ENCODE measurements at places on chromosomes 16 and 17.

DNA sequence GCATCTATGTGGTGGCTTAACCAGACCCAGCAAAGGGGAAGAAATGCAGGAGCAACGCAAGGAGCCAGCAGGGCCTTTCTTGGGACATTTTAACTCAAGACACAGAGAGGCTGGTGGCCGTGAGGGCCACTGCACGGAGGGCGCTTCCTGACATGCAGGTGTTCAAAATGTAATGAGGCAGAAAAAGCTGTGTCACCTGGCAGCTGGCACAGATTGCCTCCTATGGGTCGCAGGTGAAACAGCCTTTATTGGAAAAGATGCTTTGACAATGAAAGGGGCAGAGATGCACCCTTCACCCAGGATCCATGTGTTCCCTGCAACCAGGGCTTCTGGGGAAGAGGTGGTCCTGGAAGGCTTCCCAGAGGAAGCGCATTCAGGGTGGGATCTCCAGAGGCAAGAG lies 219.3 kb downstream of the XYLT1 start:
- DNase-seq, result no peak

GRCh38 chr16:14456793-14457481 lies 173.1 kb downstream of the PARN start:
- no peak for DNase-seq

GRCh38 chr17:83147280-83147679 lies 67.9 kb downstream of the METRNL start:
- no peak for DNase-seq

DNA sequence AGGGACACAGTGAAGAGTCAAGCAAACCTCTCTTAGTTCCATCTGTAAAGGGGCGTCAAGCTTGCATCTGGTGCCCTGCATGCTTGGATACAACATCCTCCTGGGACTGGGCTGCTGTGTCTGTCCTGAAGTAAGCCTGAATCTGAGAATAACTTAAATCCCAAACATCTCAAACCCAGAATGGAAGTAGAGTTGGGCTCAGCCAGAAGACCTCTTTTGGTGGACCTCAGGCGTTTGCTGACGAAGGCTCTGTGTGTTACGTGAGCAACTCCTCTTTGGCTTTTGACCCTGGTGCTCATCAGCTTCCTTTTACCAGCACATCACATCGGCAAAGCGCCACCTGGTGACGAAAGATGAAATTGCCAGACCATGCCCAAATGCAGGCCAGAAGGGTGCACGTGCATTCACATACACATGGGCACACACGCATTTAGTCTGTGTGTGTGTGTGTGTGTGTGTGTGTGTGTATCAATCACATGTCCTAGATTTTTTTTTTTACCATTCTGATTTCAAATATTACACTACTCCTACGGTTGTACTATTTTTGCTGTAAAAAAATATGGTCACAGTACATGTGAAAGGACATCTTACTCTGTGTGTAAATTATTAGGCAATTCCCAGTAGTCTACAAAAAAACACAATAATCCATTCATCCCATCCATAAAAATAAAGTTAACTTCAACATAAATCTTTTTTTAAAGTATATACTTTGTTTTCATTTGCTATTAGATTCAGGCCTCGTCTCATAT lies 41.1 kb upstream of the FOXJ1 start:
- DNase-seq, result peak; percentile 93

- DNase-seq, result no peak
Observed at GRCh38 chr17:77811521-77811920, 147.0 kb upstream of the TNRC6C start.

DNA sequence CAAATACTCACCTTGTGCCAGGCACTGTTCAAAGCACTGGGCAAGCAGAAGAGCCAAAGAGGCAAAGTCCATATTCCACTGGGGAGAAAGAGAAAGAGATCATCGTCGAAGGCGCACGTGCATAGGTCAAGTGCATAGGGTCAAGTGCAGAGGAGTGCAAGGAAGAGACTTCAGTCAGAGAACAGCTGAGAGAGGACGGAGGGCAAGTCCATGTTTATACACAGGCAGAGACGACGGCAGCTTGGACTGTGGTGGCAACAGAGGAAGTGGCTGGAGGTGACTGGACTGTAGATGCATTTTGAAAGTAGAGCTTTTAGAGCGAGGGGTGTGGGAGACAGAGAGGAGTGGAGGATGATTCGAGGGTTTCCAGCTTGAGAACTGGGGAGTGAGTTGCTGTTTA lies 74.7 kb upstream of the SDK2 start:
- no peak for DNase-seq

DNA sequence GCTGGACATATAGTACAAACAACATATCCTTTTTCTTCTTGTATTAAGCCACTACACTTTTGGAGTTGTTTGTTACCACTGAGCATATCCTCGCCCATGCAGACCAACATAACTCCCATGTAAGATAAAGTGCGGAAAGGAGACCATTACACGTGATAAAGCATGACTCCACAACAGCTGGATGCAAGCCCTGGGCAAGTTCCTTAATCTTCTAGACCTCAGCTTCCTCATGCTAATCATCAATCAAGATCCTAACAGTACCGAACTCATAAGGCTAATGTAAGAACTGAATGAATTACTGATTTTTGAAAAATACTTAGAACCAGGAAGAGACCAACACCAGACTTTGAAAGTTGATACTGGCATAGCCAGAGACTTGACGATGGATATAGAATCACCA lies 47.0 kb upstream of the GSG1L start:
- no peak for DNase-seq

- DNase-seq, result no peak
Observed at GRCh38 chr16:9113707-9114106, 22.3 kb downstream of the HAPSTR1 start.

- no peak for DNase-seq
Observed at GRCh38 chr17:30476726-30477082, 504 bp upstream of the GOSR1 start.

- no peak for DNase-seq
Observed at GRCh38 chr17:20010099-20010863, 1.1 kb downstream of the SPECC1 start.

GRCh38 chr17:64653985-64654355 lies 8.1 kb downstream of the SMURF2 start:
- DNase-seq, result no peak

DNA sequence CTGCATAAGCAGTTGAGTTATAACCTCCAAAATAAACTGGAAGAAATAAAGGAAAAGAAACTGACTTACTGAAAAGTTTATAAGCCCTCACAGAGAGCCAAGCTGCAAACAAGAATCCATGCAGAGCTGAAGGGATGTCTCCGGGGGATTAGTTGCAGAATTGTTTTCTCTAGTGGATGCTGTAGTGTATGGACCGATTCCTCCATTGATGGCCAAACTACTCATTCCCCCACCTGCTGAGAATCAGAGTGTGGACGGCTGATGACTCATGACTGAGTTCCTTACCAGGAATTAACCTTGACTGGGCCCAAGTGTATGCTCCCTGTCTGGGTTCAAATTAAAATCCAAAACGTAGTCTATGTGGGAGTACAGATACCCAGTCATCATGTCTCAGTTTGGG lies 93.9 kb upstream of the CDH8 start:
- DNase-seq, result no peak

DNA sequence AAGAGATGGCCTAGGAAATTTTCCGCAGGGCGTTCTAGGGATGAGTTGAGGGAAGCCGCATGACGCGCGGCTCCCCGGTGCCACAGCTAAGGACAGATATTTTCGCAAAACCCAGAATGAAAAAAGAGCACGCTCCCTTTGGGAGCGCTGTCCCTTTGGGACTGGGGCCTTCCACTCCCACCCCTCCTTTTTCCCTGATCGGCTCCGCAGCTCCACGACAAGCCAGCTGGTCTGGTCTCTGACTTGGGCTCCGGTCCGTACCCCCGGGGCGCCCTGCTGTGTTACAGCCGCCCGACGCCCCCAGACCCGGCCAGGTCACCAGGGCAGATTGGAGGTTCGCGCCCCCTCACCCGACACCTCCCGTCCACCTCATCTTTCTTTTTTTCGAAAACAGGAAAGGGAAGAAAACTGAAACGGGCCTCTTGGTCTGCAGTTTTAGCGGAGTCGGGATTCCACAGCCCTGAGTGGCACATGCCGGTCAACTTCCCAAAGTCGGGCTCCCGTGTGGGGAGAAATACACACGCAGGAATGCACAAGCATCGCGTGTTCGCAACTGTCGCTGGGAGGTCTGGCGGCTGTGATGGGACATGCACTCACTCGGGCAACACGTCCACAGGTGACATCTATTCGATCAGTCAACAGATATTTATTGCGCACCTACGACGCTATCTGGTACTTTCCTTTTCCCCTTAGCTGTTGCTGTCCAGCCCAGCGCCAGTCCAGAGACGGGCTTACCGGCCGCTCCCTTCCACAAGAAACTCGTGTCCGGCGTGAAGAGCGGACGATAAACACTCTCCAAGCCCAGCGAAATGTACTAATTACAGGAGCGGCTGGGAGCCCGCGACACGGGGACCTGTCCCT lies 3.9 kb upstream of the SOX9 start:
- DNase-seq, result no peak

- no peak for DNase-seq
Observed at GRCh38 chr16:49487746-49488145, 114.1 kb downstream of the C16orf78 start.

GRCh38 chr17:76265624-76266243 lies 586 bp downstream of the UBALD2 start:
- DNase-seq, result peak; percentile 37

GRCh38 chr17:2387086-2388019 lies 13.5 kb downstream of the MNT start:
- no peak for DNase-seq

GRCh38 chr16:72091217-72091616 lies 2.2 kb downstream of the TXNL4B start:
- no peak for DNase-seq

DNA sequence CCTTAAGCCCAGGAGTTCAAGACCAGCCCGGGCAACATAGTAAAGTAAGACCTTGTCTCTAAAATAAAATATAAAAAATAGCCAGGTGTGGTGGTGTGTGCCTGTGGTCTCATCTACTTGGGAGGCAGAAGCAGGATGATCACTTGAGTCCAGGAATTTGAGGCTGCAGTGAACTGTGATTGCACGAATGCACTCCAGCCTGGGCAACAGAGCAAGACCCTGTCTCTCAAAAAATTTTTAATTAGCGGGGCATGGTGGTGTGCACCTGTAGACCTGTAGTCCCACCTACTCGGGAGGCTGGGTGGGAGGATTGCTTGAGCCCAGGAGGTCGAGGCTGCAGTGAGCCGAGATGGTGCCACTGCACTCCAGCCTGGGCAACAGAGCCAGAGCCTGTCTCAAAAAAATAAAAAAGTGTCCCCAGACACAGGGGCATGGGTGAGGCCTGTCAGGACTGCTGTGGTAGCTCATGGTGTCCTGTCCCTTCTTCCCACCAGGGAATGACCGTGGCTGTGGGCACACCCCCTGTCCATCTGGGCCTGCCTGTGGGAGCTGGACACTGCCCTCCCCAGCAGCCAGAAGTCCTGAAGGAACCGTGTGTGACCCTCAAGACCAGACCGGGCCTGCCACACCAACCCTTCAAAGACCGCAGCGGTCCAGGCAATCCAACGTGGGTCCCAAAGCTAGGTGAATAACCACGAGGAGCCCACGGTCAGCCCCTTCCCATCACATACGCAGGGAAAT lies 30.8 kb upstream of the GAA start:
- DNase-seq, result no peak

GRCh38 chr17:46139432-46140210 lies 53.6 kb downstream of the KANSL1 start:
- no peak for DNase-seq

GRCh38 chr16:80526418-80527061 lies 14.3 kb upstream of the DYNLRB2 start:
- DNase-seq, result no peak

DNA sequence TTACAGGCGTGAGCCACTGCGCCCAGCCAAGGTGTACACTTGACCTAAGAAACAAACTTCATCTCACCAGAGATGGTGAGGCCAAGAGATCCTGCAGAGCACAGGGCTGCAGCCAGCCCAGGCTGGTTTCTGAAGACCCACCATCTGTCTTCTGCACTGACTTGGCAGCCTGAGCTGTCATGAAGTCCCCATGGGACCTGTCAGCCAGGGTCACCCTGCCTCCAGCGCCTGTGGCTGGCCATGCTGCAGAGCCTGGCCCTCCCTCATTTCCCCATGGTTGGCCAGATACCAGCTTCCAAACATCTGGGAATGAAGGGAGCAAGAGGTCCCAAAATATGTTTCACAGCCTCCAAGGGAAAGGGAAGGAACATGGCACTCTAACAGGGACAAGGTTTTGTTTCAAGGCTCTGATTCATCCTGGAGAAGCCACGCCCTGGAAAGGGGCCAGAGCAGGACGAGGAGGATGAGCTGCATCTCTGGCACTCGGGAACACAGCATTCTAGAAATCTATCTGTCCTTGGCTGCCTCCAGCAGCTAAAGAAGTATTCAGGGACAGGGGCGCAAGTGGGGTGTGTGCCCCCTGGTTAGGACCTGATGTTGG lies 45.3 kb downstream of the DDX19A start:
- DNase-seq, result no peak

Measured in stimulated activated CD8-positive, alpha-beta memory T cell treated with anti-CD3 and anti-CD28 coated beads, Interleukin-7, amount 100 ng/mL, for 1 hour (primary cell).